ENCODE measurements at places on chromosomes 2 and 18. TPM values are rescaled to one million over a fixed set of nuclear protein-coding genes. Genes with fewer than 3 reads are reported as not detected.

DNA sequence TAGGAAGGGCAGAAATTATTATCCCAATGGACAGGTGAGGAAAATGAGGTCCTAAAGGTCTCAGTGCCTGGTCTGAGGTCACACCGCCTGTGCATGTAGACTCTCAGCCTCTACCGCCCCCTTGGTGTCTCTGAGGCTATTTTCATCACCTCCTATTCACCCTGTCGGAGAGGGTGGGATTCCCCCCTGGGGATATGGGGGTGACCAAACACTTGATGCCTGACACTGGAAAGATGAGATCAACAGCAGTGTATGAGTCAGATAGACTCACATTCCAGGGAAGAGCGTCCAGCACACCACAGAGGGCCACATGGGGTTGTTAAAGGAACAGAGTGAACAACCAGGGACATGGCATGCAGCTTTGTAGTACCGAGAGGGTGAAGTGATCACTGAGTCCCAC is 199.7 kb downstream of the SMAD2 start:
- H3K4me3 ChIP-seq: no peak overlapping the region
- H3K27me3 ChIP-seq: peaks cover 41% of the 10 kb centered on the region
- H3K36me3 ChIP-seq: no peaks in the 10 kb centered on the region
- DNase-seq: no peak

- no peaks in the 10 kb centered on the region for H3K36me3 ChIP-seq
- DNase-seq: no peak
- H3K4me1 ChIP-seq: peaks cover 4% of the 10 kb centered on the region
- H3K27ac ChIP-seq: no peak overlapping the region
Measured at GRCh38 chr18:73340135-73340977, 472.6 kb upstream of the NETO1 start.

DNA sequence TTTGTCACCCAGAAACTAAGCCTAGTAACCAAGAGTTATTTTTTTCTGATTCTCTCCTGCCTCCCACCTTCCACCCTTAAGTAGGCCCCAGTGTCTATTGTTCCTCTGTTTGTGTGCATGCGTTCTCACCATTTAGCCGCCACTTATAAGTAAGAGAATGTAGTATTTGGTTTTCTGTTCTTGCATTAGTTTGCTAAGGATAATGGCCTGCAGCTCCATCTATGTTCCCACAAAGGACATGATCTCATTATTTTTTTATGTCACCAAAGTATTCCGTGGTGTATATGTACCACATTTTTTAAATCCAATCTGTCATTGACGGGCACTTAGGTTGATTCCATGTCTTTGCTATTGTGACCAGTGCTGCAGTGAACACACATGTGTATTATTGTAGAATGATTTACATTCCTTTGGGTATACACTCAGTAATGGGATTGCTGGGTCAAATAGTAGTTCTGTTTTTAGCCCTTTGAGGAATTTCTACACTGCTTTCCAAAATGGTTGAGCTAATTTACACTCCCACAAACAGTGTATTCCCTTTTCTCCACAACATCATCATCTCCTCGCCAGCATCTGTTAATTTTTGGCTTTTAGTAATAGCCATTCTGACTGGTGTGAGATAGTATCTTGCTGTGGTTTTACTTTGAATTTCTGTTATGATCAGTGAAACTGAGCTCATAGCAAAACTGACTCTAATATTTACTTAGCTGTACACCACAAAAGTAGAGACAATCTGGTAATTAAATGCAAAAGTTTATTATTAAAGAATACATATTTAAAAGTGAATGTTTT is 660.1 kb upstream of the SLC8A1 start:
- H3K4me1 ChIP-seq: no peaks in the 10 kb centered on the region
- no peak for DNase-seq
- no peaks in the 10 kb centered on the region for H3K27me3 ChIP-seq
- no peak overlapping the region for H3K27ac ChIP-seq
- H3K36me3 ChIP-seq: no peaks in the 10 kb centered on the region

GRCh38 chr2:167289651-167290410 is 401.6 kb downstream of the XIRP2 start:
- H3K36me3 ChIP-seq: peaks cover 6% of the 10 kb centered on the region
- no peak overlapping the region for H3K4me3 ChIP-seq
- H3K27me3 ChIP-seq: peaks cover 22% of the 10 kb centered on the region
- DNase-seq: no peak

GRCh38 chr2:15729709-15730544 is 138.3 kb downstream of the DDX1 start:
- peaks cover 22% of the 10 kb centered on the region for H3K27me3 ChIP-seq
- peaks cover 11% of the 10 kb centered on the region for H3K4me1 ChIP-seq
- no peak for DNase-seq
- no peaks in the 10 kb centered on the region for H3K36me3 ChIP-seq
- no peak overlapping the region for H3K27ac ChIP-seq
- H3K4me3 ChIP-seq: no peak overlapping the region

- no peak overlapping the region for H3K27ac ChIP-seq
- H3K4me1 ChIP-seq: peaks cover 8% of the 10 kb centered on the region
- no peak for DNase-seq
- no peak overlapping the region for H3K4me3 ChIP-seq
Measured at GRCh38 chr2:88632569-88632968, 5.3 kb upstream of the EIF2AK3 start.

DNA sequence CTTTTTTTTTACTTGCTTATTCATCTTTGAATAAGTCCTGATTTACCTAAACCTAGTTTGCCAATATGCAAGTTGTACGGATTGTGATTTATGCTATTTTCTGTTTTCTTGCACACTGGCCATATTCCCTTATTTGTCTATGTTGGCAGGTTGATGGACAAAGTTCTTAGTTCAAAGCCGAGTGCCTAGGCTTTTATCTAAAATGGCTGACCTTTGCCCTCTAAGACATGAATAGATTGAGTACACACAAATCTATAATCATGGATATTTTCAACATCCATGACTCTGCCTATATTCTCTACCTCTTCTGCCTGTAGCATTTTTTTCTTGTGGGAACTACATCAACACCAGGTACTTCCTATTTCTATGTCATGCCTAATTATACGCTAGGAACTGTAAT is 171.7 kb downstream of the TMEFF2 start:
- H3K27me3 ChIP-seq: no peaks in the 10 kb centered on the region
- H3K36me3 ChIP-seq: no peaks in the 10 kb centered on the region
- H3K4me3 ChIP-seq: no peak overlapping the region
- no peaks in the 10 kb centered on the region for H3K4me1 ChIP-seq
- H3K27ac ChIP-seq: no peak overlapping the region

DNA sequence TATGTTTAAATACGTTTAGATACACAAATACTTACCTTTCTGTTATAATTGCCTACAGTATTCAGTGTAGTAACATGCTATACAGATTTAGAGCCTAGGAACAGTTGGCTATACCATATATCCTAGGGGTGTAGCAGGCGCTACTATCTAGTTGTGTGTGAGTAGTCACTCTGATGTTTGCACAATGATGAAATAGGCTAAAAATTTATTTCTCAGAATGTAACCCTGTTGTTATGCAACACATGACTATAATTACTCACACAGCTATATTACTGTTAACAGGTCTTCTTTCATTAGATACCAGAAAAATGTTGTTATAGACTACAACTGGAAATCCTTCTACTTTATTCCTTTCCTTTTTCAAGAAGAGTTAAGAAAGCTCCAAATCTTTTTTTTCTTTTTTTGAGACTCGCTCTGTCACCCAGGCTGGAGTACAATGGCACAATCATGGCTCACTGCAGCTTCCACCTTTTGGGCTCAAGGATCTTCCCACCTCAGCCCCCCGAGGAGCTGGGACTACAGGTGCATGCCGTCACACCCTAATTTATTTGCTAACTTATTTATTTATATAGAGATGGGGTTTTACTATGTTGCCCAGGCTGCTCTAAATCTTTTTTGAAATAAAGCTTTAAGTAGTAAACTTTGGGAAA is 48.5 kb downstream of the C2orf74 start:
- H3K4me1 ChIP-seq: no peaks in the 10 kb centered on the region
- no peaks in the 10 kb centered on the region for H3K27me3 ChIP-seq
- no peak overlapping the region for H3K27ac ChIP-seq
- peaks cover 10% of the 10 kb centered on the region for H3K36me3 ChIP-seq

- H3K4me1 ChIP-seq: peaks cover 20% of the 10 kb centered on the region
- DNase-seq: peak; percentile 78
- H3K27ac ChIP-seq: peak overlapping the region; percentile 90
- peak overlapping the region; percentile 92 for H3K4me3 ChIP-seq
- H3K36me3 ChIP-seq: no peaks in the 10 kb centered on the region
Measured at GRCh38 chr2:64609227-64609941, 44.3 kb downstream of the SERTAD2 start.

GRCh38 chr2:232042911-232043574 is 81.5 kb downstream of the DIS3L2 start:
- H3K4me1 ChIP-seq: peaks cover 4% of the 10 kb centered on the region
- H3K27me3 ChIP-seq: no peaks in the 10 kb centered on the region
- peak overlapping the region; percentile 75 for H3K27ac ChIP-seq
- no peak for DNase-seq
- peaks cover 36% of the 10 kb centered on the region for H3K36me3 ChIP-seq

- no peaks in the 10 kb centered on the region for H3K4me1 ChIP-seq
- no peak overlapping the region for H3K4me3 ChIP-seq
- no peak overlapping the region for H3K27ac ChIP-seq
- H3K27me3 ChIP-seq: peaks cover 24% of the 10 kb centered on the region
Measured at GRCh38 chr18:59196161-59196725, 23.7 kb upstream of the GRP start.

- no peak within 1 kb of the TSS for H3K4me3 ChIP-seq
- H3K27me3 ChIP-seq: peaks cover 37% of the 10 kb centered on the region
- H3K27ac ChIP-seq: no peak within 1 kb of the TSS
- peaks cover 6% of the 10 kb centered on the region for H3K4me1 ChIP-seq
- peaks cover 7% of the 10 kb centered on the region for H3K36me3 ChIP-seq
Measured at GRCh38 chr18:31042406-31043181, at the start of gene DSC3. TSS of gene DSC3 (minus strand) at chr18:31042742. CDS start at chr18:31042660, 82 bp downstream.

DNA sequence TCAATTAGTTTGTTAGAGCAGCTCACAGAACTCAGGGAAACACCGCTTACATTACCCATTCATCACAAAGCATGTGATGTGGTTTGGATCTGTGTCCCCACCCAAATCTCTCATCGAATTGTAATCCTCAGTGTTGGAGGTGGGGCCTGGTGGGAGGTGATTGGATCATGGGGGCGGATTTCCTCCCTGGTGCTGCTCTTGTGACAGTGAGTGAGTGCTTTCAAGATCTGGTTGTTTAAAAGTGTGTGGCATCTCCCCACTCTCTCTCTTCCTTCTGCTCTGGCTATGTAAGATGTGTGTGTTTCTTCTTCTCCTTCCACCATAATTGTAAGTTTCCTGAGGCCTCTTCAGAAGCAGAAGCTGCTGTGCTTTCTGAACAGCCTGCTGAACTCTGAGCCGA is 63.5 kb upstream of the AGPS start:
- no peaks in the 10 kb centered on the region for H3K27me3 ChIP-seq
- H3K36me3 ChIP-seq: no peaks in the 10 kb centered on the region
- H3K4me1 ChIP-seq: peaks cover 9% of the 10 kb centered on the region
- no peak overlapping the region for H3K27ac ChIP-seq

- H3K4me3 ChIP-seq: no peak overlapping the region
- H3K27me3 ChIP-seq: peaks cover 31% of the 10 kb centered on the region
- DNase-seq: peak; percentile 48
- H3K4me1 ChIP-seq: no peaks in the 10 kb centered on the region
Measured at GRCh38 chr2:70647873-70648481, 94.4 kb upstream of the TGFA start.

DNA sequence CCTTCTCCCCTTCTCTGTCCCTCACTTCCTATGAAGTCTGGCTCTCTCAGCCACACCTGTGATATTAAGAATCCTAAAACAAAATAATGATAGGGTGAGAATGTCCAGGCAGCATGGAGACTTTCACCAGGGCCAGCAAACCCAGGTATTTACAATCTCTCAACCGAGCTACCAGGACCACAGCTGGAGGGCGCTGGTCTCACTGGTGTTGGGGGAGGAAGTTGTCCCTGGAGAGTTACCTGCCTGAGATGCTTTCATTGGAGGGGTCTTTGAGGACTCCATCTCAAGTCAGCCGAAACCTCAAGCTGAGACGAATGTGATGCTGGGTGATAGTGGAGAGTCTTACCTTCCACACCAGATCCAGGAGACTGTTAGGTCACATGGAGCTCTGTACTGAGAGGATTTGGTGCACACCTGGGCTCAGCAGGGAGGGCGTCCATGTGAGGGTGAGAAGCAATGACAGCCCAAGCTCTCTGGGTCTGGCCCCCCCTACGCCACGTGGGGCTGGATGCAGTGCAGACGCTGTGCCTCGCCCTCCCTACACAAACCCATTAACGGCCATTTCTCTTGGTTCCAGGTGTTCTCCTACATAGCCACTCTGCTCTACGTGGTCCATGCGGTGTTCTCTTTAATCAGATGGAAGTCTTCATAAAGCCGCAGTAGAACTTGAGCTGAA is 27.4 kb downstream of the MAL start:
- no peak for DNase-seq
- peaks cover 38% of the 10 kb centered on the region for H3K27me3 ChIP-seq
- no peaks in the 10 kb centered on the region for H3K36me3 ChIP-seq
- H3K27ac ChIP-seq: no peak overlapping the region

- no peaks in the 10 kb centered on the region for H3K36me3 ChIP-seq
- no peak overlapping the region for H3K4me3 ChIP-seq
- no peaks in the 10 kb centered on the region for H3K4me1 ChIP-seq
- H3K27me3 ChIP-seq: no peaks in the 10 kb centered on the region
Measured at GRCh38 chr18:69872661-69873060, 75.0 kb downstream of the CD226 start.

- peaks cover 33% of the 10 kb centered on the region for H3K4me1 ChIP-seq
- peak overlapping the region; percentile 92 for H3K27ac ChIP-seq
- H3K4me3 ChIP-seq: no peak overlapping the region
- H3K36me3 ChIP-seq: no peaks in the 10 kb centered on the region
- DNase-seq: peak; percentile 23
Measured at GRCh38 chr2:151728804-151729414, 5.4 kb downstream of the NEB start.

- H3K27me3 ChIP-seq: peaks cover 20% of the 10 kb centered on the region
- no peak for DNase-seq
- no peaks in the 10 kb centered on the region for H3K4me1 ChIP-seq
- H3K27ac ChIP-seq: no peak overlapping the region
- H3K36me3 ChIP-seq: no peaks in the 10 kb centered on the region
Measured at GRCh38 chr18:77897606-77898005, 648.0 kb downstream of the GALR1 start.

- no peak overlapping the region for H3K27ac ChIP-seq
- no peak for DNase-seq
- H3K4me1 ChIP-seq: no peaks in the 10 kb centered on the region
- no peak overlapping the region for H3K4me3 ChIP-seq
- no peaks in the 10 kb centered on the region for H3K27me3 ChIP-seq
Measured at GRCh38 chr2:21452678-21453077, 328.9 kb downstream of the TDRD15 start.

The PLGLB1 gene
- not detected for polyA plus RNA-seq

The MRO gene
- polyA plus RNA-seq: not detected

The NPAS2 gene
- not detected for polyA plus RNA-seq

The C2orf66 gene
- not detected for polyA plus RNA-seq

The NYAP2 gene
- not detected for polyA plus RNA-seq

The RTP5 gene
- not detected for polyA plus RNA-seq

The ZAP70 gene
- polyA plus RNA-seq: 2.6 TPM

The TET3 gene
- polyA plus RNA-seq: 0.36 TPM

The HOXD4 gene
- not detected for polyA plus RNA-seq

The TDRD15 gene
- not detected for polyA plus RNA-seq

The OTOF gene
- not detected for polyA plus RNA-seq

Data from naive B cell (primary cell).